ENCODE measurements at places on chromosomes 5 and 9.

DNA sequence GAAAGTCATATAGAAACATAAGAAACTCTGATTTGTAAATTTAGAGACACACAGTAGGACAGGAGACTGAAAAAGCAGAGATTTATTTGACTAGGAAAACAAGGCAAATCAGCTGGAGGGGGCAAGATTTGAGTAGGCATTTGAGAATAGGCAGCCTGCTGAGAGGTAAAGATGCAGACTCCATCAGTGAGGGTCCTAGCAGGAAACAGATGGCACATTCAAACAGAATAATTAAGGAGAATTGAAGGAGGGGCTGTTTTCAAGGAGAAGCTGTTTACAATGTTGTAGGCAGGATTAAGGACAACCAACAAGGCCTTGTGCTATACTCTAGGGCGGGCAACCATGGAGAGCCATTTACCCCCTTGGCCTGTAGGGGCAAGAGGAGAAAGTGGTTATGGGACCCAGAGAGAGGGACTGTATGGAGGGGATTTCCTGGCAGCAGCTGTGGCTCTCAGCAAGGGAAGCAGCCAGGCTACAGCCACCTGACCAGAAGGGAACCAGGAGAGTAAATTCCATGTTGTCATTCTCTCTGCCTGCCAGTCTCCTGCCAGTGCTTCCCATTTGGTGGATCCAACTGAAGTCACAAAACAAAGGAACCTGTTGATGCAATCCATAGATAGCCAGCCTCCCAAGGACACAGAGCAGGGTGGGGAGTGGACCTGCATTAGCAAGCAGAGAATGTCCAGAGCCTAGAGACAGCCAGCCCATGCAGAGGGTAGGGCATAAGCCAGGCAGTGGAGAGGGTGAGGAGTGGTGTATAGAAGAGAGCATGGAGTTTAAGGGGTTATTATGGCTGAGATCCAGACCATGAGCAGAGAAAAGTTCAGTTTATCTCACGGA, 38.2 kb downstream of the PAPPA start:
- DNase-seq = no peak

GRCh38 chr9:77521091-77521490, 127.0 kb downstream of the GNA14 start:
- DNase-seq = no peak

GRCh38 chr9:135085830-135086546, 1.5 kb upstream of the OLFM1 start:
- peak; percentile 28 for DNase-seq

DNA sequence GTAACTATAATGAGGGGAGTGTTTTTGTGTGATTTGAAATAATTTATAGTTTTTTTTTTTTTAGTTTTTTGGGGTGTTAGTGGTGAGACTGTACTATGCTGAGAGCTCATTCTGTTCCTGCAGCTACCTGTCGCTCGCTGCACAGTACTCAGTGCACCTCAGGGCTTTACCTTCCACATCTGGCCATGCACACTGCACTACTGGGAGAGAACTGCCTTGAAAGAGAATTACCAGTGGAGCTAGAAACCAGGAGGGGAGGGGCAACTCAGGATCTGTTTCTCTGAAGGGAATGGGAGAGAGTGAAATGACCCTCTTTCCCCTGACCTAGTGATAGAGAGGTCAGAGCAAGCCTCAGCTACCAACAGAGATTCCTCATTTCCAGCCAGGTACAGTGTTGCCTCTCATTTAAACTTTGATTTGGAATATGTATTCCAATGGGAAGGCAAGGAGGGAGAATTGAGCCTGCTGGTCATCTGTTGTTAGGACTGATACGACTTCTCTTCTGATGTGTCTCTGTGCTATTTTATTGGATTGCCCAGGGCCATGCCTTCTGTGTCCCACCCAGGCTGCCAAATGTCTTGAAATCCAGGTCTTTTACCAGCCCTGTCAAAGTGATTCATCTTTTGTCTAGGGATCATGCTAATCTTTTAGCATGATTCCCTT, 8.9 kb downstream of the ATG10 start:
- no peak for DNase-seq

DNA sequence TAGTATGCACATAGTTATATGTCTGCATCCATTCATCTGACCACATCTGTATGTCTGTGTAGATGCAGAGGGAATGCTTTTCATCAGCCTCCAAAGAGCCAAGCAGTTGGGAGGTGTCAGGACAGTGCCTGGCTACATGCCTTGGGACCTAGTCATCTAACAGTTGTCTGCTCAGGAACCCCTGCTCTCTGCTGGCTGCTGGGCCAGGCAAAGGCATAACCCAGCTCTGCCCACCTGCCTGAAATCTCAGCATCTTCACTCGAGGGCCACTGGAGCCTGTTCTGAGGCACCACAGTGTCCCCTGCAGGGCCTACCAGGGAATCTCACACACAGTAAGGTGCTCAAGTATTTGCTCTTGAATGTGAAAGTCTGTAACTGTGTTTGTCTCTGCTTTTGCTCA, 3.7 kb downstream of the C9orf50 start:
- DNase-seq = no peak

GRCh38 chr9:116450378-116451139, 236.5 kb upstream of the TRIM32 start:
- no peak for DNase-seq

DNA sequence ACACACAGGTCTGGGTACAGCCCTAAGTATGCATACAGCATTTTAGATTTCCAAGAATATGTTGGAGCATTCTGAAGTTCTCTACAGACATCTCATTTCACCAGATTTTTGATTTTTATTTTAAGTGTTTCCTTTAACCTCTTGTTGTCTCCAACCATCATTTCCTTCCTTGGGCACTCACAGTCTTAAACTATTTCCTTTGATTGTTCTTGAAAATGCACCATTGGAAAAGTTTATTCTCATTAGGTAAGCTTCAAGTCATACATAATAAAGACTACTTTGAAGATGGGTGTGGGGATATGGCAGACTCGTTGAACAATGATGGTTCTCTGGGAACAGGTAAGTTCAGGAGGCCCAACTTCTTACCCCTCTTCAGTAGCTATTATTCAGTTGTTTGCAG, 1174.6 kb downstream of the CDH12 start:
- DNase-seq = no peak

GRCh38 chr5:140881889-140882590, at the start of gene PCDHA13:
Gene PCDHA13 (plus strand): TSS chr5:140882124. CDS start chr5:140882269, 145 bp downstream.
- no peak for DNase-seq

DNA sequence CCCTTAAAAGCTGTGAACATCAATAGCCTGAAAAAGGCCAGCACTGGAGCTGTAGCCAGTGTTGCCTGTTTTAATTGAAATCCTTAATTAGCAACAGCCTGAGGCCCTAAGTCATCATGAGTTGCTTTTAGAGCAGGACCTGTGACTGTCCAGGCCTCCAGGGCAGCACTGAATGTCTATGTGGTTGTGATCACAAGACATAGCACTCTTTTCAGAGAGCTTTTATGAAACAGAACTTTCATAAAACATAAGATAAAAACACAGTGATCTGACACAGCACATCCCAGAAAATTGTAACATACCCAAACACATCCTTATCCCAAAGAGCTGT, 85.5 kb upstream of the MYO10 start:
- no peak for DNase-seq

- no peak for DNase-seq
Measured at GRCh38 chr5:137022725-137023124, 476.4 kb downstream of the SPOCK1 start.

DNA sequence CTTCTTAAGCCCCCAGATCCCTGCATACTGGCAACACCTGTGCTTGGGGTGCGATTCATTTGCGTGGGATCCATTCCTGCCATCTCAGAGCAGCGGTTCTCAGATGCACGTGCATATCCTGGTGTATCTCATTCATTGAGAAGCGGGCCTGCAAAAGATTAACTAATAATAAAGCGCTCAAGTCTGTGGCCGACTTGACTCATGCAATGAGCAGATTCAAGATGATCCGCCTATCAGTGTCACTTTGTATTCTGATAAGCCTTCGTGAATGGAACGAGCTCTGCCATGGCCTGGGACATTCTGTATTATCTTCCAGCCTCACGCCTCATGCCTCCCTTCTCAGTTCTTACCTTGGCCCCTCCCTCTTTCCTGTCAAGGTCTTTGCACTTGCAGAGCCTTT, 22.3 kb downstream of the C1QTNF2 start:
- DNase-seq = no peak

GRCh38 chr5:10036136-10036815, 213.4 kb downstream of the ATPSCKMT start:
- DNase-seq = no peak

DNA sequence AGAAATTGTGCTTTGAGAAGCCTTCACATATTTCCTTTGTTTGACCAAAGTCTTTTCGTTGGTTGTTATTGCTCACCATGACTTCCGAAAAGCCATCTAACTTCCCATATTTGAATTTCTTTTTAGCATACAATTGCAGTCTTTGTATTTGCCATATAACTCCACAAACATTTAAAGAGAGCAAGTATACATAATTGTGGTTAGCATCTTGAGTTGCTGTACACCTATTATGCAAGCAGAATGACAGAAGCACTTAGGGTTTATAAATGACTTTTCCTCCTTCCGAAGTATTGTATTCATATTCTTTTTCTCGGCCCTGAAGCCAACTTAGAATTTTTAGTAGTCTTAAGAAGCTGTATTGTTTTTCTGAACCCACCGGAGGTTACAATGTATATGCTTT, 250.4 kb downstream of the RFK start:
- DNase-seq = no peak

GRCh38 chr9:17330097-17330496, 195.3 kb downstream of the CNTLN start:
- DNase-seq = no peak

DNA sequence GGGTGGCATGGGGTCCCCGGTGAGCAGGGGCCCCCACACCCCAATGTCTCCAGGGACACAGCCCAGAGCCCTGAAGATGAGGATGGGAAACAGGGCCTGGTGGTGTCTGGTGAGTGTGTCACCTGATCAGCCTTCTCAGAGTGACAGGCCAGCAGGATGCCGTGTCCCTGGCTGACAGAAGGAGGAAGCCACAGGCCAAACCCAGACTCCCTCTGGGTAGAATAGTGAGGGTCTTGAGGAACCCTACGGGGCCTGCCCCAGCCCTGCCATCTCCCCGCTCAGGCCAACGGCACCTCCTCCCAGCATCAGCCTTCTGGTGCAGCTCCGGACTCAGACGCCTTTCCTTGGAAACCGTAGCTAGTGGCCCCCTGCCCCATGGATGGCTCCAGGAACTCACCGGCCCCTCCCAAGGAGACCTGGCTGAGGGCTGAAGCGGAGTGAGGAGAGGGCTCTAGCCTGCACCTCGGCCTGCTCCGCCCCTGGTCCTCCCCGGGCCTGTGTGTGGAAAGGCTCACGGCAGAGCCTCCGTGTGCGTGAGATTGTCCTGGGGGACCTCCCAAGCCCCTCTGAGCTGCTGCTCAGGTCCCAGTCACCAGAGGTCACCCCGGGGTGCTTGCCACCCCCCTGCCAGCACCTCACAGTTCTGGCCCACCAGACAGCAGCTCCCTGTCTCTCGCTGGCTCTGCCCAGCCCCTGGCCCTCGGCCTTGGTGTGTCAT, 6.0 kb downstream of the RALGDS start:
- DNase-seq = no peak

DNA sequence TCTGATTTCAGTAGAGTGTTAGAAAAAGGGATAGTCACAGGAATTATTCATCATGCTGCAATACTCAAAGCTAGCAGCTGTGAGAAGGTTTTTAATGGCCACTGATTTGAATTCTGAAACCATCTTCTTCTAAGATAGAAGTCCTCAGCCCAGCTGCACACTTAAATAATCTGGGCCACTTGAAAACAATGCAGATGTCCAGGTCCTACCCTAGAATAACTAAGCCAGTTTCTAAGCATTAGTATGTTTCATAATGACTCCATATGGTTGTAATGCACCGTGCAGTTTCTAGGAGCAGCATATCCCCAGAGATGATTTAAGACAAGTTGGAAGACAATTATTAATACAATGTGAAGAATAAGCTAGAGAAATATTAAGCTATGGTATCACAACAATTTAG, 159.9 kb upstream of the FBXL17 start:
- DNase-seq = no peak

DNA sequence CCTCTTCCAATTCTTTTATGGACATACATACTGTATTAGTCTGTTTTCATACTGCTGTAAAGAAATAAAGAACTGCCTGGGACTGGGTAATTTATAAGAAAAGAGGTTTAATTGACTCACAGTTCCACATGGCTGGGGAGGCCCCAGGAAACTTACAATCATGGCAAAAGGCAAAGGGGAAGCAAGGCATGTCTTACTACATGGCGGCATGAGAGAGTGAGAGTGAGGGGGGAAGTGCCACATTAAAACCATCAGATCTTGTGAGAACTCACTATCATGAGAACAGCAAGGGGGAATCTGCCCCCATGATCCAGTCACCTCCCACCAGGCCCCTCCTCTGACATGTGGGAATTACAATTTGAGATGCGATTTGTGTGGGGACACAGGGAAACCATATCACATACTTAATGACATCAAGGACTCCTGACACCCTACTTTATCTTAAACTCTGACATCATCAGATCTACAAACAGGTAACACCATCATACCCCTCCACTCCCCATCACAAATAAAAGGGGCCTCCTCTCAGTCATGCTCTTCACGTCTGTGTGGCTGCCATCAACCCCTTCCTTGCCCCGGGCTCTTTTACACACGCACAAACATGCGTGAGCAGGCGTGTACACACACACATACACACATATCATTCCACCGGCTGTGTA, 9.7 kb downstream of the ANKRD33B start:
- no peak for DNase-seq

DNA sequence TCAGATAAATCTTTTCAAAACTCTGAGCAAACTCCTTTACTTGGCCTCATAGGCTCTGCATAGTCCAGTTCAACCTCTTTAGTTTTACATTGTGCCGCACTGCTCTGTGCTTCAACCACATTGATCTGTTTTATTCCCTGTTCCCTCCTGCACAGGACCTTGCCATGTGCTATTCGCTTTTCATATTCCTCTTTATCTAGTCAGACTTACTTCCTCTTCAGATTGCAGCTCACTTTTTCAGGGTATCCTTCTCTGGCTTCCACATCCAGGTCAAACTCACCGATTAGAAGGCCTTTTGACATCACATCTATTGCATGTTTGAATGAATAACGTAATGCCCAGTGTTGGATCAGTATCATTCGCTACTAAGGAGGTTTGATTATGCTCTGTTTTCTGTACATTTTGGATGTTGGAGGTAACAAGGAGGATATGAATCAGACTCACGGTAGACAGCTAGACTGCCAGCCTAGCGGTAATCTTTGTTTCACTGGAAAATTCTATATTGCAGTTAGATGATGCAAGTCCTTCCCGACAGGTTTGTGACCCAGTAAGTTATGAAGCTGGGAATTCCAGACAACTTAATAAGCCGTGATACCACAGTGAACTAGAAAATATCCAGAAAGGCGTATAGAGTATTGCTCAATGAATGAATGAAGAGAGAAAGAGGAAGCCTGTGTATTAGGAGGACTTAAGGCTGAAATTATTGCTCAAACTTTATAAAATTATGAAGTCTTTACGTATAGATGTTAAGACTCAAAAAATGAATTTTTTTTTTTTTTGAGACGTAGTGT, 65.7 kb downstream of the IQGAP2 start:
- DNase-seq = no peak

DNA sequence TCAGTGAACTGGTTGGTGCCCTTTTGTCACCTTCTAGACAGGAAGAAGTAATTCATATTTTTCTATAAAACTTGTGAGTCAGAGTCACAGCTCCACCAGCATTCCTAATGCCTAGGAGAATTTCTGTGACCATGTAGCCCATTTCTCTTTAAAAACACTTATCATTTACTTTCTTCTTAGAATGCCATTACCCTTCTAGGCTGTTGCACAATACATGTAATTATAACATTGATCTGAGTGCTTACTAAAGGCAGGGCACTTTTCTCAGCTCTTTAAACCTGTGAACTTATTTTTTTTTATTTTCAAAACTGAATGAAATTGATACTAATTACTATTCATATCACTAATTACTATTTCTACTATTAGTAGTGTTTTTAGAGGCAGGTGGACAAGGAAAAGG, 373.7 kb downstream of the TLE4 start:
- no peak for DNase-seq
